ENCODE measurements at places on chromosomes 7 and 10.

- DNase-seq = no peak
These were observed 994 bp upstream of the LRGUK start for GRCh38 chr7:134126146-134126545.

GRCh38 chr10:106712988-106713387 is 451.5 kb downstream of the SORCS1 start:
- no peak for DNase-seq

GRCh38 chr7:80770061-80770460 is 131.6 kb downstream of the CD36 start:
- no peak for DNase-seq

DNA sequence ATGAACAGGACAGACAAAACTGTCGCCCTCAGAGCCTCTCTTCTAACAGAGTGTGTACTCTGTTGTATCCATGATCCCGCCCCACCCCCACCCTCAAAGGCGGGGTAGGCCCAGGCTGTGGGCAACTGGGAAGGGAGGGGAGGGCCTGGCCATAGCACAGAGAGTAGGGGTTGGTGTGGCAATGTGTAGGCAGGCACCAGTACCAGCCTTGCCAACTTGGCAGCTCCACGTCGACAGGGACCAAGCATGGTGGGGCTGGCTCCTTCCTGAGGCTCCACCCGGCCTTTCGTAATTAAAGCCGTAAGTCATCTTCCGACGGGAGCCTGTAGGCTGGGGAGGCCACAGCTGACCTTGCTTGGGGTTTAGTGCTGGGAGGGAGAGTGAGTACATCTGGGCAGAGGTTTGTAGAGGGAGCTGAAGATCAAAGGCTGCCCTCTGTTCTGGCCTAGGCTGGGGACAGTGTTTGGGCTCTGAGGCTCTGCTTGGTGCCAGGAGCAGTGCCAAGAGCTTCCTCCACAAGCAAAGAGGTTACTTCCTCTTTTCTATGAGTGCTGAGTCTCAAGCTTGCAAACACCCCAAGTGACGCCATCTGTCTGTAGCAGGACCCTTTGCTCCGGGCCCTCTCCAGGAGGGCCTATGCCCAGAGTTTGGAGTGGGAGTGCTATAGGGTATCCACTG is 121.6 kb downstream of the C10orf105 start:
- peak; percentile 70 for DNase-seq
